ENCODE measurements at places on chromosomes 2 and 18.

DNA sequence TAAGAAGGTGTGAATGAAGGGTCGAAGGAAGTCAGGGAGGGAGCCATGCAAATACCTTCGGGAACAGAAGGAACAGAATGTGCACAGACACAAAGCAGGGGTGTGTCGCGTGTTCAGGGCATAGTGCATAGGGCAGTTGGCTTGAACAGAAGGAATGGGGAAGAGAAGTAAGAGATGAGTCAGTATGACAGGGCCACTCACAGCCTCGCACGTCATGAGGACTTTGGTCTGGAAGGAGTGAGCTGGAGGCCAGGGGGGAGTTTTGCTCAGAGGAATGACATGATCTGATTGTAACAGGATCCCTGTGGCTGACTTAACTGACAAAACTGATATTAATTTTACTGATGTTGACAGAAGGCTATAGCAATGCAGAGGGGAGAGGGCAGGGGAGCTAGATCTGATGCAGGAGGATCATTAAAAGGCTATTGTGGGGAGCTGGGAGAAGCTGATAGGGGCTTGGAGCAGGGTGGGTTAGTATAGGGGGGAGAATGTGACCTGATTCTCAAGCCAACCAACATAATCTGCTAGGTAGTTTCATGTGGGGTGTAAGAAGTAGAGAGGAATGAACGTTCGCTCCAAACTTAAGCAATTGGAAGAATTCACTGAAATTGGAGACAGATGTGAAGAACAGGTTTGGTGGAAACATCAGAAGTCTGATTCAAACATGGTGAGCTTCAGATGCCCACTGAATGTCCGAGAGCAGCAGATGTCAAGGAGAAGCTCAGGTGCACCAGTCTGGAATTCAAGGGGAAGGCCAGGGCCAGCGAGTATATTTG, 60.4 kb upstream of the COPS8 start:
- no peak for DNase-seq

GRCh38 chr2:71826299-71826698, 321.4 kb downstream of the CYP26B1 start:
- no peak for DNase-seq

DNA sequence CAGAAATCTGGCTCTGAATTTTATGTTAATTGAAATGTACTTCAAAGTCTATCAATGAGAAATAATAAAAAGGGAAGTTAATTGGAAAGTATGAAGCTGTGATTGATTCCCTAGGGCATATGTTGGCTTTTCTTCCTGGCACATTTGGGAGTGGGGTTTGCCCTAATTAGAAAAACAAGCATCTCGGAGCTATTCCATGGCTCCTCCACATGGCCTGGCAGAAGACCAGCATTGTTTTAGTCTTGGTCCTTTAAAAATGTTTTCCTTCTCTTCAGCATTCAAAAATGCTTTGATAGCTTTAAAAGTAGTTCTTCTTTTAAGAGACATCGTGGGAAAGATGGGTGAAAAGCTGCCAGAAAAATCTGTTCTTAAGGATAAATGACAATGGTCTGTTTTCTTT, 445.5 kb upstream of the PKDCC start:
- DNase-seq = no peak

GRCh38 chr2:20507166-20507692, 60.4 kb downstream of the RHOB start:
- no peak for DNase-seq

DNA sequence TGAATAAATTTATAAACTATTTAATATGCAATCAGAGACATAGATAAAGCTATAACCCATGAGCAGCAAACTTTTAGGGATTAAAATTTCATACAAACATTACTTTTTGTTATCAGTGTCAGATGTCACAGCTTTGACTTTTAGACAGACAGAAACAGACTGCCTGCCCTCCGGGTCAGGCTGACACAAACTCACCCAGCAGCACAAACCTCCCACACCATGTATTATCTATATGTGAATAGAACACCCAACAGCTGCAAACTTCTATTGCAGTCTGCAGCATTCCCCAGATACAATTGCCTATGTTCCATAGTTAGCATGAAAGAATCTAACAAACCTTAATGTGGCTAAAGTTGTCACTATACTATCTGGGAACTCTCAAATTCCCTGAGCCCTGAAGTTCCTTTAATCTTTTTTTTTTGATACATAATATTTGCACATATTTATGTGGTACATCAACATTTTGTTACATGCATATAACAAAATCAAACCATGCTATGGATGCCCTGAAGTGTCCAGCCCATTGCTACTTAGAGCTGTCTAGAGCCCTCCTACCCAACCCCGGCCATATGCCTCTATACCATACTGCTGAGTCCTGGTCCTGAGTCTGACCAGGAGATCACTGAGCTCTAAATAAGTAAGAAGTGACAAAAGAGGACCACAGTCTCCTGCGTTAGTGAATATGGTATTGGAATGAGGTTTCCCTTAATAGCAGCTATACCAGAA, 214.4 kb downstream of the ZNF385B start:
- no peak for DNase-seq

DNA sequence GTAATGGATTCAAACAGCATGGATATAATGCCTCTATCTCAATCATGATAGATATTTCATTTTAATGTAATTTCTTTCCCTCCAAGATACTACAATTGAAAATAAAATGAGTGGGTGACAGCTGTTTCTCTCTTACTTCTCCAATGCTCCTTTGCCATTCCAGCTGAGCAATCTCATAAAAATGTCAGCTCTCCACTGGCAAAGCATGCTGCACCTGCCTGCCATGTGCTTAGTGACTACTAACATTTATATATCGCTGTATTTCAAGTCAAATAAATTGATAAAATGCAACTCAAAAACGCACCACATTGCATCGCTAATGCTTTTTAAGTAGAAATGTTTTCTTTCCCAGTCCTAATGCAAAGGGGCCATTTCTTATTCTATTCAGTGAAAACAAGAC, 1093.9 kb downstream of the CBLN2 start:
- DNase-seq = no peak

DNA sequence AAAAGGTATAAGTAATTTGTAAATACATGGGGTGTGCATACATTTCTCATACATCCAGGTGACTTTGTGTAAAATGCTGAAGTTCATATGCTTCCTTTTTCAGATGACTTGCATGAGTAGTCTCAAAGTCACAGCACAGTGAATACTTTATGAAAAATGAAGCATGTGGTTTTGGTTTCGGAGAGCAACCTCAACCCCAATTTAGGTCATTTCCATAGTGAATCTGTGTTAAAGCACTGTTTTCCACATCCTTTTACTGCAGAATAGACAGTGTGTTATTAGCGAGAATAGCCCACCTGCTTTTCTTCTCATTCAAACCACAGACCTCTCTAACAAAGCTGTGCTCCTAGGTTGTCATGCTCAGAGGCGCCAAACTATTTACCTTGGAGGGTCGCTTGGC, 204.4 kb upstream of the RASGRP3 start:
- DNase-seq = no peak

DNA sequence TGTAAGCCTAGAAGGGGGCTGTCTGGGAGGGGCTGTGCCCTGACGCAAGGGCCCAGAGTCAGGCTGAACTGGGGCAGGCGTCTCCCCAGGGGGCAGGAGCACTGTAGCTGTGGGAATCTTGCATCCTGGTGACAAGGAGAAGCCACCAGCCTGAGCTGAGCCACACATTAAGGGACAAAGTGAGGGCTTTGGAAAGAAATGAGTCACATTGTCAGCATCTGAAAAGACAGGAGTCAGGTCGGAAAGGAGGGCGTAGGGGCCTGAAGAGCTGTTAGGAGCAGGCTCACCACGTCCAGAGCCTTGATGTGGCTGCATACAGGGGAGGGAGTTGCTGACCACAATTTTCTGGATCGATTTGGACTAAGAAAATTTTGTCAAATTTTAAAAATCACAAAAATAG, 298.6 kb downstream of the CYP26B1 start:
- no peak for DNase-seq

DNA sequence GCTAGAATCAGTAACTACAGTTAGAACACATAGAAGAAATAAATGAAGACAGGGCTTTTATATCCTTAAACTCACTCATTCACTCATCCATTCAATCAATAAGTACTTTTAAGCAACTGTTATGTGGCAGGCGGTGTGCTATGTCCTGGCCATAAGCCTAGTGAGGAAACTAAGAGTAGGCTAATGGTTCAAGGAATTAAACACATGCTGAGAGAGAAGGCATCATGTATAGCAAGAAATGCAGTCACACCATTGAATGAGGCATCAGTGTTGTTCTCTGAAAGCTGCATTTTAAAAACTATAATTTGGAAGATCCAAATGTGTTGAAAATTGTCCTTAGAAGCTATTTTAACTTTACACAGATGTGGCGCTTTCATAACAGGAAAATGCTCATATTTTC, 86.5 kb upstream of the DTNA start:
- DNase-seq = no peak

Data from occipital lobe (tissue), 3 donors.